ENCODE measurements at places on chromosomes 3 and 15. TPM values are rescaled to one million over a fixed set of nuclear protein-coding genes. Genes with fewer than 3 reads are reported as not detected.

The RBP2 gene
- not detected for total RNA-seq

The CD96 gene
- under 0.01 TPM for total RNA-seq

The GUCA1C gene
- total RNA-seq, result not detected

The ITIH4 gene
- 2.6 TPM for total RNA-seq

The PIGX gene
- total RNA-seq, result 10.7 TPM

The ITIH3 gene
- total RNA-seq, result 0.17 TPM

GRCh38 chr15:100869151-100869999 lies 10.3 kb upstream of the ALDH1A3 start:
- H3K4me3 ChIP-seq, result no peak overlapping the region
- no peaks in the 10 kb centered on the region for H3K27me3 ChIP-seq
- H3K27ac ChIP-seq, result no peak overlapping the region
- H3K4me1 ChIP-seq, result peaks cover 2% of the 10 kb centered on the region
- no peaks in the 10 kb centered on the region for H3K36me3 ChIP-seq
- no peak for DNase-seq

DNA sequence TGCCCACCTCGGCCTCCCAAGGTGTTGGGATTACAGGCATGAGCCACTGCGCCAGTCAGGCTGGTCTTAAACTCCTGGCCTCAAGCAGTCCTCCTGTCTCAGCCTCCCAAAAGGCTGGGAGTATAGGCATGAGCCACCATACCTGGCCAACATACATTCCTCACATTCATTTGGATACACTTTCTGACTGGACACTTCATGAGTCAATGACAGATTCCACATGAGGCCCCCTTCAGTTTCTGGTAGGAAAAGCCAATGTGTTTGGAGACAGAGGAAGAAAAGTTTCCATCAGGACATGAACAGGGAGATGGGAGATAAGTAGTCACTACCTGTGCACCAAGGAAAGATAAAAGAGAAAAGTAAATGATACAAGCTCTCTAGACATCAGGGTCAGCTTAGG lies 49.4 kb upstream of the GSK3B start:
- no peaks in the 10 kb centered on the region for H3K27me3 ChIP-seq
- no peak overlapping the region for H3K27ac ChIP-seq
- no peak overlapping the region for H3K4me3 ChIP-seq

GRCh38 chr3:20103731-20104130 lies 63.5 kb downstream of the KAT2B start:
- no peaks in the 10 kb centered on the region for H3K36me3 ChIP-seq
- no peak overlapping the region for H3K27ac ChIP-seq
- no peak for DNase-seq
- H3K4me3 ChIP-seq, result no peak overlapping the region

GRCh38 chr3:68467465-68467864 lies 464.9 kb downstream of the TAFA4 start:
- no peaks in the 10 kb centered on the region for H3K27me3 ChIP-seq
- no peak overlapping the region for H3K27ac ChIP-seq
- DNase-seq, result no peak
- no peak overlapping the region for H3K4me3 ChIP-seq
- H3K36me3 ChIP-seq, result no peaks in the 10 kb centered on the region

DNA sequence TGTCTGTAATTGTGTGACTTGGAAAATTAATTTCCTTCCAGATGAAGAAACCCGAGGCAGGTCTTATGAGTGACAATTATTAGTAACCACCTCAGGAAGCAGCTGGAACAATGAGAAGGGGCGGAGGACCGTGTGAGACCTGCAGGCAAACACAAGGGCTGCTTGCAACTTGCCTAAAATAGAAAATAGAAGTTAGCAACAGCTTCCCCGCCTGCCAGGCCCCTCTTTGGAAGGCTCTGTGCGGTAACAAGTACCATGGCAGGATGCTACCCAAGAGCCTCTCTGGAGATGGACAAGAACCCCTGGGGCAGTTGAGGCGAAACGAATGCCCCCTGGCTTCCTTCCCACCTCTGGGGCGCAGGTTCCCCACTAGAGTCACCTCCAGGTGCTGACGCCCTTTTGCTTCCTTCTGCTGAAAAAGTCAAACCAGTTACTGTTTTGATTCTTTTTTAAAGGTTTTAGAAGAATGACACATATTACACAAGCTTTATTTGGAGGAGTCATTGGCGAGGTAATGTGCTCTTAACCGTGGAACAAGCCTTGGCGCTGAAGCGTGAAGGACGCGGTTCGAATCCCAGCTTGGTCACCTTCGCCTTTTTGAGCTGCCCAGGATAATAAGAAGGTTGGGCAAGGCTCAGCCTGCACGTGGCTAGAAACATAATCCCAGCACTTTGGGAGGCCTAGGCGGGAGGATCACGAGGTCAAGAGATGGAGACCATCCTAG lies 47.0 kb upstream of the SYNM start:
- H3K27me3 ChIP-seq, result peaks cover 3% of the 10 kb centered on the region
- DNase-seq, result no peak
- H3K27ac ChIP-seq, result no peak overlapping the region
- H3K4me3 ChIP-seq, result no peak overlapping the region
- H3K4me1 ChIP-seq, result peaks cover 4% of the 10 kb centered on the region
- H3K36me3 ChIP-seq, result no peaks in the 10 kb centered on the region

GRCh38 chr15:59834528-59834927 lies 145.4 kb upstream of the BNIP2 start:
- no peaks in the 10 kb centered on the region for H3K36me3 ChIP-seq
- DNase-seq, result no peak
- no peak overlapping the region for H3K4me3 ChIP-seq
- H3K27ac ChIP-seq, result no peak overlapping the region

DNA sequence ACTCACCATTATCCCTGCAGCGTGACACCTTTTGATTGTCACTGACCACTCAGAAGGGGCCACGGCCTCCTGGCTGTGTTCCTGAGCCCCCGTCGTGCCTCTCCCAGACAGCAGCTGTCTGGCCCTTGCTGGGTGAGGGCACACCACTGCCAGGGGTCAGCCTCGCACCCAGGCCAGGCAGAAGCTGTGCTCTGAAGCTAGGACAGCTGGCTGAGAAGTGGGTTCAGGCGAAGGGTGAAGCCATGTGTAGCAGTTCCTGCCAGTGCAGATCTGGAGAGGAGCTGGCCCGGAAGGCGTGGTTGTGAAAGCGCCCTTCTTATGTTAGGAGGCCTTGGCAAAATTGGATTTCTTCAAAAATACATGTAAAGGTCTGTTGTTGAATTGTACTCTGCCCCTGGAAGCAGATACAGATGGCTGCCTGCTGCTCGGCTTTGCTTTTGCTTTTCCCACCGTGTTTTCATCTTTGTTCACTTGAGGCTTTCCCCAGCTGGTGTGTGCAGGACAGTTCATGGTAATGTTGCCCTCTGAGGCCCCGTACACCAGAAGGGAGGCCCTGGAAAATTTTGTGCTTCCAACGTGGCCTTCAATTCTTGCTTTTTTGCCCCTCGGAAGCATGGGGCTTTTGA lies 49.1 kb downstream of the KLHL25 start:
- no peak overlapping the region for H3K4me3 ChIP-seq
- no peak overlapping the region for H3K27ac ChIP-seq
- H3K36me3 ChIP-seq, result peaks cover 19% of the 10 kb centered on the region

DNA sequence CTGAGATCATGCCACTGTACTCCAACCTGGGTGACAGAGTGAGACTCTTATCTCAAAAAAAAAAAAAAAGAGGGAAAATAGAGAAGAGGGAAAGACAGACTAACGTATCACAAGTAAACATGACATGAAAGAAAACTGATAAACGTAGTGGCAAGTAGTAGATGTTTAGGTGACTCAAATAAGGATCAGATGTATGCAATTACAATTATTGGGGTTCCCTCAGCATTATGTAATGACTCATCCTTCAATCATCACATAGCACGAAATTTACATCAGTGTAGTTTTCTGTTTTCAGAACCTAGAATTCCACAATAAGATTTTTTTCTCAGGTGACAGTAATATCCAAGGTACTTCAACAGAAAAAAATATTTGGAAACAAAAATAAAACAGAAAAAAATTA lies 46.6 kb downstream of the DPP8 start:
- no peak overlapping the region for H3K4me3 ChIP-seq
- no peak overlapping the region for H3K27ac ChIP-seq
- DNase-seq, result no peak
- H3K4me1 ChIP-seq, result no peaks in the 10 kb centered on the region
- no peaks in the 10 kb centered on the region for H3K36me3 ChIP-seq

DNA sequence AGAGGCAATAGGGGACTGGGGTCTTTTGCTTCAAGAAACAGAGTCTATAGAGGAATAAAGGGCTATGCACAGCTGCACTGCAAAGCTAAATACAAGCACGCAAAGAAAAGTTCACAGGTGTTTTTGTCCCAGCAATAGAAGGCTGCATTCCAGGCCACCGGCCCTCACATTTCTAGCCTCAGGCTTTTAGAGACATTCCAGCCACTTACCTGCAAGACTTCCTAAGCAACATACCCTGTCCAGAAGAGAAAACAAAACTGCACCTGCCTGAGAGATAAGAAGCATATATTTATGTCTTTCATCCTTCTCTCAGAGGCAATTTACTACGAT lies 220.5 kb downstream of the OPA1 start:
- peaks cover 19% of the 10 kb centered on the region for H3K27me3 ChIP-seq
- H3K36me3 ChIP-seq, result no peaks in the 10 kb centered on the region
- no peak overlapping the region for H3K27ac ChIP-seq
- no peaks in the 10 kb centered on the region for H3K4me1 ChIP-seq

- DNase-seq, result peak; percentile 91
- H3K4me3 ChIP-seq, result no peak overlapping the region
- peaks cover 12% of the 10 kb centered on the region for H3K4me1 ChIP-seq
- H3K36me3 ChIP-seq, result no peaks in the 10 kb centered on the region
- peaks cover 5% of the 10 kb centered on the region for H3K27me3 ChIP-seq
- H3K27ac ChIP-seq, result peak overlapping the region; percentile 23
These were observed 56.5 kb upstream of the GATA2 start for GRCh38 chr3:128549283-128550112.
